AG04449 (cell line): ENCODE measurements at places on chromosomes 13 and 19.

GRCh38 chr19:21317821-21318220 lies 11.4 kb downstream of the ZNF708 start:
- DNase-seq, result no peak

- DNase-seq, result no peak
These were observed 181.6 kb downstream of the KLF12 start for GRCh38 chr13:73952648-73953047.

- DNase-seq, result no peak
These were observed 68.5 kb downstream of the FLT1 start for GRCh38 chr13:28426381-28426780.

- no peak for DNase-seq
These were observed 4.7 kb upstream of the GPR183 start for GRCh38 chr13:99311748-99312492.

- DNase-seq, result no peak
These were observed 118.4 kb downstream of the PTPRS start for GRCh38 chr19:5222178-5222577.

- no peak for DNase-seq
These were observed 23.9 kb upstream of the OXGR1 start for GRCh38 chr13:97018029-97018819.

DNA sequence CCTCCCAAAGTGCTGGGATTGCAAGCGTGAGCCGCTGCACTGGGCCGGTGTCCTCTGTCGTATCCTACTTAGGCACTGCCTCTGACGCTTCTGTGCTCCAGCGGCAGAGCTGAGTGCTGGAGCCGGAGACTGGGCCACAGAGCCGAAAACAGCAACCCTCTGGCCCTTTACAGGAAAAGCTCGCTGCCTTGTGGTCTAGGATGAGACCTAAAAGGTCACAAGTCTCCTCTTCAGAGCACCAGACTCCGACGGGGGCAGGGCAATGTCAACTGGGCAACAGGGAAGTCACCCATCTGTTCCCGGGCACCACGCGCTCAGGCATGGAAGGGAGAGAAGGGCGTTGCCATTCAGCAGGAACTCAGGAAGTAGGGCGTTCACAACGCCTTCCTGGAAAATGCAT lies 91.7 kb downstream of the GADD45B start:
- no peak for DNase-seq

DNA sequence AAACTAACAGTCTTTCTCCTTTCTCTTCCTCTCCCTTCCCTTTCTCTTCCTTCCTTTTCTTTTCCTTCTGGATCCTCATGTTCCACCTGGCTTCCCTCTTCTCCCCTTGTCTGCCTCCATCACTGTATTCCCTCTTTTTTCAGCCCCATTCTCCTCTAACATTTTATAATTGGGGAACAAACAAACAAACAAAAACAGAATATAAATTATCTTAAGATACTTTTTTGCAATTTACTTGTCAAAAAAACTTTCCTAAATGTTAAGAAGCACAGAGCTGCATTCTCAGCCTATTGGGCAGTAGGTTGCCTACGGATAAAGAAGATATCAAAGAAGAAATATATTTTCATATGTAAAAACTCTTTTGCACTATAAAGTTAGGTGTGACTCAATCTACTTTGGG lies 1382.2 kb upstream of the MIR17HG start:
- DNase-seq, result no peak

DNA sequence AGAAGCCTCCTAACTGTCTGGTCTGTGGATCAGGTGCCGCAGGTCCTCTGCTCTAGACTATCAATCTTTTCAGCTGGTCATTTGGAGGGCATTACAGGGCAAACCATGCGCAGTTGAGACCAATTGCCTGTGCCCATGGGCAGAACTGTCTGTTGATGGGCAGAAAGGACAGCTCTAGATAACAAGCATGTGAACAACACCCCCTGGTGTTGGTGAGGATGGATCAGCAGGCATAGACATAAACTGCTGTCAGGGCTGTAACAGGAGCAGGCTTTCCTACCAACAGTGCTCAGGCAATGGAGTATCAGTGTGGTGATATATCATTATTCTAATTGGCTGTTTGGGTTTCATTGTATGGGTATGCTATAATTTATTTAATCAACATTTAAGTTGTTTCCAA lies 104.7 kb upstream of the KL start:
- DNase-seq, result peak; percentile 21

- DNase-seq, result no peak
These were observed 424.2 kb downstream of the KCTD12 start for GRCh38 chr13:76461999-76462398.
